ENCODE measurements at places on chromosomes 4 and X.

GRCh38 chr4:147068564-147068963 is 122.9 kb upstream of the TTC29 start:
- no peak for DNase-seq

GRCh38 chr4:33133723-33134122 is 2413.6 kb downstream of the PCDH7 start:
- DNase-seq = no peak

- no peak for DNase-seq
Measured at GRCh38 chr4:173121076-173121561, 47.5 kb upstream of the GALNT7 start.

GRCh38 chrX:39440799-39441284 is 639.6 kb downstream of the MID1IP1 start:
- DNase-seq = no peak

GRCh38 chr4:120720354-120720934 is 202.1 kb downstream of the PRDM5 start:
- DNase-seq = no peak
